ENCODE measurements at places on chromosomes 7 and 10. TPM values are rescaled to one million over a fixed set of nuclear protein-coding genes. Genes with fewer than 3 reads are reported as not detected.

PRLHR gene
- total RNA-seq = not detected

GRCh38 chr10:34766266-34766600, 48.9 kb downstream of the PARD3 start:
- DNase-seq = no peak

- no peak for DNase-seq
Observed at GRCh38 chr10:74078037-74078436, 72.6 kb downstream of the AP3M1 start.

DNA sequence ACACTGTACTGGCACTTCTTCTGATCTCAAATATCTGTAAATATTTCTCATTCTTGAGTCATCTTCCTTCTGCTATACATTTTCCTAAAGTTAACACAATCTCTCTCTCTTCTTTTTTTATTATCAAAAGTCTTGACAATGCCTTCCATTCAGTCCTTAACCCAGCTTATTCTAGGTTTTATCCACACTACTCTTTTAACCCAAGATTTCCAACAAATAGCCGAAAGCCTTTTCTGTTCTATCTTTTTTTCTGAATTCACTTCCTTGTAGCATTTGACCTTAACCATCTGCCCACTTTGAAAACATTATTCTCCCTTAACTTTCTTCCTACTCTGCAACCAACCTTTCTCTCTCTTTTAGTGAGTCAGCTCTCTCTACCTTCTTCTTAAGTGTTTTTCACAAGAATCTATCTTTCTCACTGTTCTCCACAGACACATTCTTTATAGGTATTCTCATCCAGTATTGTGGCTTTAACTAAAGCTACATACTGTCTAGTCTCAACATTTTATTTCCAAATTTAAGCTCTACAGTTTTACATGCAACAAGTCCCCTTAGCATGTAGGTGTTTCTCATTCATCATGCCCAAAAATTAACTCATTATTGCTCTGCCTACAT, 915.6 kb downstream of the KCNMA1 start:
- no peak for DNase-seq

GRCh38 chr10:113058523-113059370, 108.7 kb downstream of the TCF7L2 start:
- no peak for DNase-seq

DNA sequence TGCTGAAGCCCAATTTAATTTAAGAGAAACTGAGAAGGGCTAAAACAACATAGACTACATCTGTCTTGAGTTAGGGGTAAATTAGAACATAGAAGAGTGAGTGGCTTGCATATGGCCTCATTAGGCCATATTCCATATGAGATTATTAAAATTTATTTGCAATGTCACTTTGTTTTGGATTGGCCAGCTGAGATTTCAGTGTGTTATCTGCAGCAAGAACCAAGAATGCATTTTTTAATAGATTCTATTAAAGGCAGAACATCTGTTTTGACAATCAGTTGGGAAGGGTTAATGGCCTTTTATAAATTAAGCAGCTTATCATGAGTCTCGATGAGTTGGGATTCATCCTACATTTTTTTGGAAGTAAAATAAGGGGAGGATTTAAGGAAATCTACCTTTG, 236.2 kb downstream of the DGKB start:
- DNase-seq = no peak

LIPJ gene
- total RNA-seq = not detected

- DNase-seq = no peak
Observed at GRCh38 chr7:19619122-19619521, 89.7 kb downstream of the POLR1F start.

ANKRD61 gene
- not detected for total RNA-seq

DNA sequence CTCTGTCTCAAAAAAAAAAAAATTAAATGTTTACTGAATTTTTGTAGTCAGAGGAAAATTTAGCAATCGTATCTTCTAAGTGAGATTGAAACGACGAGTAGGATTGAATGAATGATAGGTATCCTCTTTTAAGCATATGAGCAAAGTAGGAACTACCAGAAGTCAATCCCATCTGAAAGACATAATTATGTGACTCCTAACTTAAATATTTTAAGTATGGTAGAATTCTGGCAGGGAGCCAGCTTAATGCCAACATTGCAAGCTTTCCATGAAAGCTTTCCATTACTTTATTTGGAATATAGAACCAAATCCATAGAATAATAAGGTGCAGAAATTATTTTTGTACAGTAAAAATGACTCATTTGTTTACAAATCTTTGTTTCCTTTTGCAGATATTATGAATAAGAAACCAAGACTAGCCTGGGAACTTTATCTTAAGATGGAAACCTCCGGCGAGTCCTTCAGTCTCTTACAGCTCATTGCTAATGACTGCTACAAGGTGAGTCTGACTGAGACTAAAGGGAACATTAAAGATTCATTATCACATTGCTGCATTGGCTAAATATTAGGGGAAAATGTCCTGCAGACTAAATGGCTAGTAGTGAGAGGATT, 50.2 kb upstream of the UBN2 start:
- DNase-seq = no peak

GRCh38 chr7:32539919-32540531, 44.7 kb downstream of the AVL9 start:
- no peak for DNase-seq

- DNase-seq = peak; percentile 40
Observed at GRCh38 chr7:55255496-55256445, 109.4 kb upstream of the LANCL2 start.

DNA sequence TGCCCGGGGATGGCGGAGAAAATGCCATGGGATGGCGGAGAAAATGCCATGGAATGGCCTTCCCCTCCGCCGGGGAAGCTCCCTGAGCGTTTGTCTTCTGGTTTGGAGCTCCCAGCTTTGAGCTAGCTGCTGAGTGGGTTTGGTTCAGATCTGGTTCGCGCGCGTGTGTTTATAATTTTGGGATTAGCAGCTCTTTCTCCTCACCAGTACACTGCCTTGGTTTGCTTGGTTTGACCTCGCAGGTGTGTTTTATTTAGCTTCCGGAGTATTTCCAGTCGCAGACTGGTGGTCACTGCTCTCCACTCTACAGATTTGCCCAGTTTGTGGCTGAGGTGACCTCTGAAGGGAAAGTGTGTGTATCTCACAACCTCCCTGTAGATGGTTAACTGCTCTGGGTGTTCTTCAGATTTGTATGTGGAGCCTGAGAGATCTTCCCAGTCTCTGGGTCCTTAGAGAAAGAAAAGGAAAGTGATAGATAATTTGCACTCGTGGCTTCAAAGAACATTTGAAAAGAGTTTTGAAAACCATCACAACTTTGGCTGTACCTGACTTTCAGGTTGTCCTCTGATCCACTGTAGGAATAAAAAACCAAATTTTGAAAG, 597 bp downstream of the ZNF277 start:
- DNase-seq = no peak

GRCh38 chr10:117442521-117442920, 67.3 kb upstream of the PDZD8 start:
- no peak for DNase-seq

DNA sequence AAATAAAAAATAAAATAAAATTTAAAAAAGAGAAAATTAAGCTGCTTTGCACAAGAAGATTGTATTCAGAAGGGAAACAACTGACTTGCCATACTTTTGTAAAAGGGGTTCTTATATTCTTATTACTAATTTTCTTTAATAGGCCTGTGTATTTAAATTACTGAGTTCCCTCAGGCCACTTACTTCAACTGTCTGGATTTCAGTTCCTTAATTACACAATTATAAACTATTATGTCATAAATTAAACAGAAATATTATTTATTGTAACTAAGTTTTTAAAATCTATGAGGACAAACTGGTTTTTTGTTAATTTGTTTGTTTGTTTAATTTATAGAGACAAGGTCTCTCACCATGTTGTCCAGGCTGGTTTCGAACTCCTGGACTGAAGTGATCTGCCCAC, 22.4 kb upstream of the MICU1 start:
- no peak for DNase-seq

OR2A12 gene
- not detected for total RNA-seq

DNA sequence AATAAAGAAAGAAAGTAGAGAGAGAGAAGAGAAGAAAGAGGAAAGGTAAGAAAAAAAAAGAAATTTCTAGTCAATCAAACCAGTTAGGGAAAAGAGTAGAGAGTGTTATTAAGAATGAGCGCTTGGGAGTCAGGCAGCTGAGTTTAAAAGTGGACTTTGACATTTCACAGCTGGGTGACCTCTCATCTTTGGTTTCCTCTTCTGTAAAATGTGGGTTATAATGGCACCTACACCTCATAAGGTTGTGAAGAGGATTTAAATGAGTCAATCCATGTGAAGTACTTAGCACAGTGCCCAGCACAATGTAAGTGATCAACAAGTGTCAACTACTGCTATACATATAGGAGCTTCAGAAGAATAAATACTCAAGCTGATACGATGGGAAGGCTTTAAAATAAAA, 12.2 kb downstream of the HOXA1 start:
- DNase-seq = no peak

PON2 gene
- total RNA-seq = 7.0 TPM

GRCh38 chr10:84540617-84541288, 212.4 kb downstream of the CCSER2 start:
- peak; percentile 69 for DNase-seq

DNA sequence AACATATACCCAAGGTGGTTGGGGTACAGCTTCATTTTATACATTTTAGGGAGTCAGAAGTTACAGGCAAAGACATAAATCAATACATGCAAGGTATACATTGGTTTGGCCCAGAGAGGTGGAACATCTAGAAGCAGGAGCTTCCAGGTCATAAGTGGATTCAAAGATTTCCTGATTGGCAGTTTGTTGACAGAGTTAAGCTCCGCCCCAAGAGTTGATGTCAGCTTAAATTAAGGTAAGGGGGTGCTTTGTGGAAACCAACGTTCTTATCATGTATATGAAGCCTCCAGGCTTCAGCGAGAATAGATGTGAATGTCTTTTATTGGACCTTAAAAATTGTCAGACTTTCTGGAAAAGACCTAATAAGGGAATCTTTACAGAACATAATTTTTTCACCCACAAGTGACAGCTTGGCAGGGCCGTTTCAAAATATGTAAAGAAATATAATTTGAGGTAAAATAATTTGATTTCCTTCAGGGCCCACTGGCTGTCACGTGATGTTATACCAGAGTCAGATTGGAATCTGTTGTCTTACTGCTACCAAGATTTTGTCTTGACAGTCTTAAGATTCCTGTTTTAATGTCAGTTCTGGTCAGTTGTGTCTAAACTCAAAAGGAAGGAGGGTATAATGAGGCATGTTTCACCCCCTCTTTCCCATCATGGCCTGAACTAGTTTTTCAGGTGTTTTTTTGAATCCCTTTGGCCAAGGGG, 6.3 kb upstream of the PANK1 start:
- no peak for DNase-seq

- no peak for DNase-seq
Observed at GRCh38 chr7:94906065-94906851, 1.1 kb upstream of the PPP1R9A start.

GRCh38 chr7:107944411-107945169, 53.6 kb downstream of the DLD start:
- no peak for DNase-seq

GRCh38 chr10:12727832-12728215, 273.7 kb downstream of the CCDC3 start:
- no peak for DNase-seq

SLC13A1 gene
- total RNA-seq = not detected

DNA sequence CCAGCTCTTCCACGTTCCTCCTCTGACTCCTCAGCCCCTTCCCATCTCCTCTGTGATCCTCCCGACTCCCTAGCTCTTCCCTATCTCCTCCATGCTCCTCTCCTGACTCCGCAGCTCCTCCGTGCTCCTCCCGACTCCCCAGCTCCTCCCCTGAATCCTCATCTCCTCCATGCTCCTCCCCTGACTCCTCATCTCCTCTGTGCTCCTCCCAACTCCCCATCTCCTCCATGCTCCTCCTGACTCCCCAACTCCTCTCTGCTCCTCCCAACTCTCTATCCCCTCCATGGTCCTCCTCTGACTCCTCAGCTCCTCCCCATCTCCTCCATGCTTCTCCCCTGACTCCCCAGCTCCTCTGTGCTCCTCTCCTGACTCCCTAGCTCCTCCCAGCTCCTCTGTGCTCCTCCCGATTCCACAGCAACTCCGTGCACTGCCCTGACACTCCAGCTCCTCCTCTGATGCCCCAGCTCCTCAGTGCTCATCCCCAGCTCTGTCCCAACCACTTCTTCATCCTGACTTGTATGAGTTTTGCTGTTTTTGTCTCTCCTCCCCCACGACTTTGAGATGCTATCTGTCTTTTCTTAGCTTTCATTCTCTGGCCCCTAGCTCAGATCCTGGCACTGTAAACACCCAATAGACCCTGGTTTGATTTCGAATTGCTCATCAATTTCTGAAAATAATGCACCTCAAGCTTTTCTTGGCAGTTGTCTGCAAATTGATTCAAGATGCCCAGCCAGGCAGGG, 38.3 kb downstream of the OAT start:
- DNase-seq = no peak

NKX1-2 gene
- total RNA-seq = not detected

CABCOCO1 gene
- total RNA-seq = not detected

Data from T-cell (primary cell).